ENCODE measurements at places on chromosomes 3 and 15.

GRCh38 chr15:30043211-30043655, 39.5 kb upstream of the GOLGA8J start:
- DNase-seq = peak; percentile 38

DNA sequence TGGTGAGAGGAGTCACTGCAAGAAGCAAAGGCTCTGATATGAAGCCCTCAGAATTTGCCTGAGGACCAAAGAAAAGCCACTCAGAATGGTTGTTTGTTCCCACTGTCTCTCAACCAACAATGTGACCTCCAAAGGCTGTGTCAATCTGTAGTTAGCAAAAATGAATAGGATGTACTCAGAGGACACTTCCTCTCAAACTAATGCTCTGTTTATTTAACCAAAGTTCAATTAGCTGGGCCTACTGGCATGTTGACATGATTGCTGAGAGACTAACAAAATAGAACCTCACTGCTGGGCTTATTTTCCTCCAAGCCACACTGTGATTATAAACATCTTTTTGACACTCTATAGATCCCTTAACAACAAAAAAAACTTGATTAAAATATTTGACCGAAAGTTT, 522.5 kb downstream of the OCA2 start:
- no peak for DNase-seq

GRCh38 chr3:99545941-99546580, 92.3 kb upstream of the COL8A1 start:
- no peak for DNase-seq

DNA sequence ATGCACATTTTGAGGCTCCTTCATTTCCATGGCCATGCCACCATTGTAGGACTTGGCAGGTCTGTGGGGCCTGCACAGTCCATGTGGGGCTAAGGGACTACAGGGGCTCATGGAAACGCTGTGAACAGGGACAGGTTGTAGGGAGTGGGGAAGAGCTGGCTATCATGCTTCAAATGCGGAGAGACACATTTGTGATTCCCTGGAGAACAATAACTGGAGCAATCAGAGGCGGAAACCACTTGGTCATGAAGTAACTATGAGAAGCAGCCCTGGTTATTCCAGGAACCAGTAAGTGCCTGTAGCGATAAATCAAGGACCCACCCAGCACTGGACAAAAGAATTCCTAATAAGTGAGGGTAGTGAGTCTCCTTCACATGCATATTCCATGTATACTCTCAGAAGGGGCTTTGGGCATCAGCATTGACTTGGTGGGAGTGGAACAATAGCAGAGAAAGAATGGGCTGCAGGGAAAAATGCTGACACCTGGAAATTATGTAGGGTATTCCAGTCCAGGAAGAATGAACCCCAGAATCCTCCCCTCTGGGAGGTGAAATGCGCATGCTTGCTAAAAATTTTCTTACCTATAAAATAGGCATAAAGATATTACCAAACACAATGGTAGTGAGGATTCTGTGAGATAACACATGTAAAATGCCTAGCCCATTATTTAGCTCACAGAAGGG, 251.4 kb upstream of the ROPN1 start:
- no peak for DNase-seq

DNA sequence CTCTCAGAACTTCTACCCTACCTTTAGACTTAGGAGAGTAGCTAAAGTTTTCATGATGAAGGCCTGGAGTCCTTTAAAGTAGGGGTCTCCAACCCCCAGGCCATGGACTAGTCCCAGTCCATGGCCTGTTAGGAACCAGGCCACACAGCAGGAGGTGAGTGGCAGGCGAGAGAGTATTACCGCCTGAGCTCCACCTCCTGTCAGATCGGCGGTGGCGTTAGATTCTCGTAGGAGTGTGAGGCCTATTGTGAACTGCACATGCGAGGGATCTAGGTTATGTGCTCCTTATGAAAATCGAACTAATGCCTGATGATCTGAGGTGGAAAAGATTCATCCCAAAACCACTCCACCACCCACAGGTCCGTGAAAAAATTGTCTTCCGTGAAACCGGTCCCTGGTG, 18.3 kb upstream of the CACNA2D3 start:
- no peak for DNase-seq

All from fibroblast of skin of scalp (primary cell).